ENCODE measurements at places on chromosomes 16 and 17.

GRCh38 chr16:10763456-10763855 is 19.8 kb downstream of the NUBP1 start:
- no peak for DNase-seq

DNA sequence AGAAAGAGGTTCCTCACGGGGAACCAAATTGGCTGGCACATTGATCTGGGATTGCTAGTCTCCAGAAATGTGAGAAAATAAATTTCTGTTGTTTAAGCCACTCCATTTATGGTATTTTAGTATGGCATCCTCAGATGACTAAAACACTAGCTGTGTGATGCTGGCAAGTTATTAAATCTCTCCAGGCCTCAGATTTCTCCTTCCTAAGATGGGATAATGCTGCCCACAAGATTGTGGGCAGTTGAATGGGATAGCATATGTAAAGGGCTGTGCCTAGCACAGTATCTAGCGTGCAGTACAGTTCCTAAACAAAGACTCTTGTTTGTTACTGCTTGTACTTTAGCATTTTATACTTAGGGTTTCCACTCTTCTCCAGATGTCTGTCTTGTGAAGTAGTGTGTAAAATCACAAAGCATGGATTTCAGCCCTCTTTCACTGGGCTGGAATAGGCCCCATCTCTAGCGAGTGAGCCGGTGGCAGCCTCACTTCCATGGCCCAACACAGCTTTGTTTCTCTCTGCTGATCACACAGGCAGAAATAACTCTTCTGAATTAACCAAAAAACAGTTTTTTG is 38.2 kb upstream of the PHAF1 start:
- DNase-seq: no peak

DNA sequence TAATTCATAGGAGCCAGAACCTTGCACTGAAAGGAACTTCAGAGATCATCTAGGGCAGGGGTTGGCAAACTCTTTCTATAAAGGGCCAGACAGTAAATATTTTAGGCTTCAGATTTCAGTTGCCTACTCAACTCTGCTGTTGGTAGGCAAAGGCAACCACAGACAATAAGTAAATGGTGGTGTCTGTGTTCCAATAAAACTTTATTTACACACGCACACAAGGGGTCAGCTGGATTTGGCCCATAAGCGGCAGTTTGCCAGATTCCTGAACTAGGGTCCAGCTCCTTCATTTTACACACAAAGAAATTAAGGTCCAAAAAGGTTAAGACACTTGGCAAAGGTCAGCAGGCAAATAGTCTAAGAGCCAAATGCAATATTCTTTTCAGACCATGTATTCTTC is 107.3 kb downstream of the SPAG9 start:
- no peak for DNase-seq

DNA sequence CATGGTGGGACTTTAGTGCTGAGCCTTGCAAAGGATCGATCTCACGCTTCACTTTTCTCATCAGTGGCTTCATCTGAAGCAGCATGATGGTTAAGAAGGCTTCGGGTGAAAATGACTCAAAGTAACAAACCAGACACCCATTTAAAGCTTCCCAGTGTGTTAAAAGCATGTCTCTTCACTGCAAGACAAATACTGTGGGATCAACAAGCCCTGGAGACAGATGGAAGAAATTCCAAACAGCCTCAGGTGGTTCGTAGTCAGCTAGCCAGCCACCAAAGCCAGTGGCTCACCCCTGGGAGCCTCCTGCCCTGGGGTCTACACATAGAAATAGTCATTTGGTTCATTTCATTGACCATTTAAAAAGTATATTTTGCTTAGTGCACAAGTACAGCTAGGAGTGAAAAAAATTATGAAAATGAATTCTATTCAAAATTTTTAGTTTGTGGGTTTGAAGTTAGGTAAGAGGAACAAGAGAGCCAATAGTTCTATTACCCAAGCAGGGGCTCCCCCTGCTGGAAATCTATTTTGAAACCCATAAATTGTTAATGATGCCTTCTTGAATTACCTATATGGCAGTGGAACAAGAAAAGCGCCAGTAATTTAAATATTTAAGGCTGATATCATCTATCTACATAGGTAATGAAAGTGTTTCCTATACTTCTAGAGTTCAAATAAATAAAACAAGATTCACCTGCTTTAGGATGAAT is 51.6 kb downstream of the PMP22 start:
- no peak for DNase-seq

- DNase-seq: no peak
Measured at GRCh38 chr17:8123695-8124349, at the start of gene HES7. Gene HES7 (minus strand): TSS chr17:8124106. CDS start chr17:8124084, 22 bp downstream.

DNA sequence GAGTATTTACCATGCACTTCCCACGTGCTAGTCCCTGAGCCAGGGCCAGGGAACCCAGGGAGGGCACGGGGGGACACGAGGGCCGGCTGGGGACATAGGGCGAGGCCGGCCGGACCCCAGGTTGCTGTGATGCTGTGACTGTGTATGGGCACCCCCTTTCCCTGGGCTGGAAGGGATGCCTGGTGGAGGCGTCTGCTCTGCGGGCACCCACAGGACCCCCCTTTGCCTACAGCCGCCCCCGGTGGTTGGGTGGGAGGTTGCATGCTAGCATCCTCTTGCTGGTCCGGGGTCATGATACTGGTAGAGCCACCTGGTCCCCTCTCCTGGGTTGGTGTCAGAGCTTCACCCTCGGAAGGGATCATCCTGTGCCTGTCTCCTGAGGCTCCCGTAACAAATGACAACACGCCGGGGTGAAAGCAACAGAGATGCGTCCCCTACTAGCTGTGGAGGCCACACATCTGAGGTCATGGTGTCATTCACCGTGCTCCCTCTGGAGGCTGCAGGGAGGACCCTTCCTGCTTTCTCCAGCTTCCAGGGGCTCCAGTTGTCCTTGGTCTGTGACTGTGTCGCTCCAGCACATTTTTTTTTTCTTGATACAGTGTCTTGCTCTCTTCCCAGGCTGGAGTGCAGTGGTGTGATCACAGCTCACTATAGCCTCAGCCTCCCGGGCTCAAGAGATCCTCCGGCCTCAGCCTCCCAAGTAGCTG is 3.1 kb upstream of the CIAO3 start:
- no peak for DNase-seq

GRCh38 chr16:12461201-12461600 is 342.5 kb downstream of the CPPED1 start:
- DNase-seq: no peak

DNA sequence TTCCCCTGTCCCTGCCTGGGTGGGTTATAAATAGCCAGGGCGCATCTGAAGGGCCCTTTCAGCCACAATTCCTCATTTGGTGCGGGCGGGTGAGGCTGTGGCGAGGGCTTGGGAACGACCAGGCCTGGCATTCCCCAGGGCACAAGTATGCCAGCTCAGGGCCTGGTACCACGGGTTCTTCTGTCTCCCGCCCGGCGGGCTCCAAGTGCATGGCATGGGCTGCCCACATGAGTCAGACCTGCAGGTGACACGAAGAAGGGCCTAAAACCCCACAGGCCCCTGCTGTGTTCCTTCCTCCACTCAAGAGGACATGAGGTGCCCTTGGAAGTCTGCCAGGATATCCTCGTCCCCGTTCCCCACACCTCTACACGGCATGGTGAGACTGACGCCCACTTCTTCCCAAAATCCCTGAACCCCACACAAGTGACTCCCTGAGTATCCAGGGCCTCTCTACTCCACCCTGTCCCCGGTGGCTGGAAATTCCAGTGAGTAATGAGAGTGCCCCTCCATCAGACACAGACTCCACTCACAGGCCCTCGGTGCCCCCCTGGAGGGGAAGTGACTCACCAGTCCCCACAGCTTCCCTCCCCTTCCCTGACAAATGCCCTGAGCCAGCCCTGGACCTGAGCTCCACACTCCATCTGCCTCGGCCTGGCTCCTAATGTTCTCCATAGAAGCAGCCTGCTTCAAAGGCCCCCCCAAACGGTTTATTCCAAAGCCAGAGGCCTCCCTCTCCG is 68.8 kb downstream of the ABR start:
- no peak for DNase-seq

GRCh38 chr17:4947411-4948165 is 742 bp downstream of the PFN1 start:
- DNase-seq: no peak

DNA sequence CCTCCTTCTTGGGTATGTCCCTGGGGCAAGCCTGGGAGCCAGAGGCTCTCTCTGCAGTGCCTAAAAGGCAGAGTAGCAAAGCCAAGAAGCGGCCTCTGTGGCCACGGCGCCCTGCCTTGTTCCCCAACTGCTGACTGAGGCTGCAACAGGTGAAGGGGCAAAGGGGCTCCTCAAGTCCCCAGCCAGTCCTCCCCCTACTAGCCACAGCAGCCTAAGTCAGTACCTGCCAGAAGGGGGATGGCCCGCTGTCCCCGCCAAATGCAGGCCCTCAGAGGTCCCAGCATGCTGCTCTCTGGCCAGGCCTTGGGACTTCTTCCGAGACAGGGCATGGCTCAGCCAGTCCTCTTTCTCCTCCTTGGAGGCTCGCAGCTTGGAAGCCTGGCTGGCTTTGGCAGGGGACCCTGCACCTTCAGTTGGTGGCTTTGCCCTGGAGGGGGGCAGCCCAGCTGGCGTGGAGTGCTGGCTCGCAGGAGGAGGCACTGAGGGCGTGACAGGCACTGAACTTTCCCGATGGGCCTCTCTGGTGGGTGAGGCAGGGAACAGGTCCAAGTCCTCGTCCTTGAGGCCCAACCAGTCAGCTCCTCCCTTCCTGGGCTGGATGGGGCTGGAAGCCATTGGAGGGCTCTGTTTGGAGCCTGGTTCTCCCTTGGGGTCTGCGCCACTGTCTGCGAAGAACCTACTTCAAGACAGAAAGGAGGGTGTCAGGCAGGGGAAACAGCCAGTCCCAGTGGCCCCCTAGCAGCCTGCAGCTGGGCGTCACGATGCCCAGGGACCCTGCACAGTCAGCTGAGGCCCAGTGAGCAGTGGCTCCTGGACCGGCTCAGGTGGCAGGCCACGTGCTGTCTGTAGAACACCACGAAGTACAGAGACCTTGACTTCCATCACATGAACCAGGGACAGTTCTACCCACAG is 17.6 kb downstream of the FBF1 start:
- DNase-seq: no peak

- no peak for DNase-seq
Measured at GRCh38 chr16:50298591-50299507, 32.5 kb downstream of the ADCY7 start.

GRCh38 chr17:44144966-44145739 is 3.4 kb downstream of the HROB start:
- no peak for DNase-seq

GRCh38 chr16:71637398-71637797 is 11.4 kb downstream of the MARVELD3 start:
- no peak for DNase-seq

DNA sequence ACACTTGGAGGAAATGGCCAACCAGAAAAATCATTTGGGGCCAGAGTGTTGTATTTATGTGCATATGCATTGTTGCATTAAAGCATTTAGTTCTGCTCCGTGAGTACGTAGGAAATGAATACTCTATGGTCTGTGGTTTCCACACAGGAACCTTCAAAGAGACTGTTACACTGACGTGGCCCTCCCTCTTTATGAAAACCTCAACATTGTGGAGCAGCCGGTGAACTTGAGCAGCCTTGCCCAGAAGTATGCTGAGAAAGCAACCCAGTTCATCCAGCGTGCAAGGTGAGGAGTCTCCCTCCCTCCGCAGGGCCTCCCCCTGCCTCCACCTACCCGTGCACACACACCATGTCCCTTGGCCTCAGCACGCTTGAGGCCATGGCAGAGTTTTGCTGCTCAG is 65.2 kb downstream of the ARSG start:
- DNase-seq: no peak

GRCh38 chr17:49224198-49224996 is 6.2 kb downstream of the PHOSPHO1 start:
- DNase-seq: no peak

DNA sequence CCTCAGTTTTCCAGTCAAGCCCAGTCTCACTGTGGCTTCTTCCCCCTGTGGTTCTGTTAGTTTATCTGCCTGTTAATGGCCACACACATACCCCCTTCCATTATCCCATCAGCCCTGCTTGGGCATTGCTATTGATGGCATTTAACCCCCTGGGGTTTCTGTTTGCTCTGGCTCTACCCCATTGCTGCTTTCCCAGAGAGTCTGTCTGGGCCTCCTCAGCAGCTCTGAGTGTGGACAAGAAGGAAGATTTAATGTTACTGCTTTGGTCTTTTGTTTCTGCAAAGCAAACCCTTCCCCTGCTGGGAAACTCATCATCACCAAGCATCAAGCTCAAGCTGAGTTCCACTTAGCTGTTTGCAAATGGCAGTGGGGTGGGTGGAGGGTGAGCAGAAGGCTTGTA is 162.7 kb downstream of the CCT6B start:
- no peak for DNase-seq

DNA sequence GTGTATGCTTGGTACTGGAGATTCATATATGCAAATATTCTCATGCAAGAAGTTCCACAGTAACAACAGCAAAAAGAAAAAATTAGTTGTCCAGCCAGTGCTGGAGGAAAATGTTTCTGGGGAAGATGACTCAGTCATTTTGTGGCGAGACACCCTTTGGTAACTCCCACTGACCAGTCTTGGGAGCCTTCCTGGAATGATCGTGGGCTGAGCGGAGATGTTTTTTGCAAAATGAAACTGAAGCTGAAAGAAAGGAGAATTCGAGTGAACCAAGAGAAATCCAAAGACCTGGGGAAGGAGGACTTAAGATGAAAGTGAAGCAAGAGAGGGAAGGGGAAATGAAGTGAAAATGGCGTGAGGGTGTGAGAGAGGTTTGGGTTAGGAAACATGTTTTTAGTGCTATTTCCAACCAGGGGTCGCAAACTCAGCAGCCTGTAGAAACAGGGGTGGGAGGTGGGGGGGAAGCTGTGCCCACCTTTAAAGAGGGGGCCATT is 5.2 kb downstream of the ITPRIPL2 start:
- DNase-seq: no peak

DNA sequence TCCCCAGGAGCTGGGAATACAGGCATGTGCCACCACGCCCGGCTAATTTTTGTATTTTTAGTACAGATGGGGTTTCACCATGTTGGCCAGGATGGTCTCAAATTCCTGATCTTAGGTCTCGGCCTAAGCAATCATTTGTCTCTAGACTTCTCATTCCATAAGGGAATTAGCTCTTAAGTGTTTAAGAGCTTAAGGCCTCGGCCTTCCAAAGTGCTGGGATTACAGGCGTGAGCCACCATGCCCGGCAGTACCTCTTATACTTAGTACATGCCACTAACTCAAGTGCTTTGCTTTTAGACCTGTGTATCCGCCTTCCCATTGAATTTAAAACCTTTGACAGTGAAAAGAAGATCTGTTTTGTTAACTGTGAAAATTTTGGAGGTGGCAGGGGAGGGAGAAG is 16.6 kb upstream of the IL21R start:
- no peak for DNase-seq

- DNase-seq: no peak
Measured at GRCh38 chr17:71975331-71975801, 145.5 kb upstream of the SOX9 start.

GRCh38 chr16:63289834-63290460 is 1253.7 kb upstream of the CDH8 start:
- peak; percentile 1 for DNase-seq

DNA sequence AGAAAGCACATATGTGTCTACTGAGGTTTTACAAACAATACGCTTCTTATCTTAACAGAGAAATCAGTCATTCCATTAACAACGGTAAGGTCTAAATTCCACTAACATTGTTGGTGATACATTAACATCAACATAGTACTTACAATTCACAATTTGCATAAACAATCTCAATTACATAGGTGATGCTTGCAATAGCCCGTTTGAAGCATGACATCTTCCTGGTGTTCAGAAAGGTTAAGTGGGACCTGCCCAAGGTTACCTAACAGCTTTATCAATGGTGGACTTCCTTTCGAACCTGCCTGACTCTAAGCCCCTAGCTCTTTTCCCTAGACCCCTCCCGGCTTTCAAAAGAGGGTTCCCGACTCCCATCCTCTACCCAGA is 699 bp downstream of the FAM222B start:
- no peak for DNase-seq
